Cerebellum (tissue), 4 donors: ENCODE measurements at places on chromosomes 3 and 15. TPM values are rescaled to one million over a fixed set of nuclear protein-coding genes. Genes with fewer than 3 reads are reported as not detected.

The NAALADL2 gene
- total RNA-seq, result 17.5 TPM

The CCR9 gene
- total RNA-seq, result not detected

The ADAMTS17 gene
- total RNA-seq, result 4.4 TPM

The CCR3 gene
- total RNA-seq, result not detected

The ITGB5 gene
- total RNA-seq, result 17.1 TPM

The DUOX2 gene
- total RNA-seq, result not detected

The BCL2A1 gene
- 0.82 TPM for total RNA-seq

The SPINK8 gene
- total RNA-seq, result not detected

The CILP gene
- total RNA-seq, result 0.27 TPM

The TEX55 gene
- not detected for total RNA-seq

The FANCD2 gene
- total RNA-seq, result 12.1 TPM

The OCA2 gene
- 0.73 TPM for total RNA-seq

The GRAMD2A gene
- 0.36 TPM for total RNA-seq

The COLQ gene
- total RNA-seq, result 2.5 TPM

The FEZF2 gene
- 0.09 TPM for total RNA-seq

The ZMYND10 gene
- total RNA-seq, result 5.4 TPM

The THSD4 gene
- total RNA-seq, result 4.6 TPM

The GPR27 gene
- total RNA-seq, result 15.7 TPM

DNA sequence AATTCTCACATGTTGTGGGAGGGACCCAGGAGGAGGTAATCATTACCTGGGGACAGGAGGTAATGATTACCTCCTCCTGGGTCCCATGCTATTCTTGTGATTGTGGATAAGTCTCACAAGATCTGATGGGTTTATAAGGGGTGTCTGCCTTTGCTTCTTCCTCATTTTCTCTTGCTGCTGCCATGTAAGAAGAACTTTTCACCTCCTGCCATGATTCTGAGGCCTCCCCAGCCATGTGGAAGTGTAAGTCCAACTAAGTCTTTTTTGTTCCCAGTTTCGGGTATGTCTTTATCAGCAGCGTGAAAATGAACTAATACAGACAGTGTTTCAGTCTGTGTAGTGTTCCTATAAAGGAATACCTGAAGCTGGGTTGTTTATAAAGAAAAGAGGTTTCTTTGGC lies 13.1 kb upstream of the KCTD6 start:
- DNase-seq, result no peak

DNA sequence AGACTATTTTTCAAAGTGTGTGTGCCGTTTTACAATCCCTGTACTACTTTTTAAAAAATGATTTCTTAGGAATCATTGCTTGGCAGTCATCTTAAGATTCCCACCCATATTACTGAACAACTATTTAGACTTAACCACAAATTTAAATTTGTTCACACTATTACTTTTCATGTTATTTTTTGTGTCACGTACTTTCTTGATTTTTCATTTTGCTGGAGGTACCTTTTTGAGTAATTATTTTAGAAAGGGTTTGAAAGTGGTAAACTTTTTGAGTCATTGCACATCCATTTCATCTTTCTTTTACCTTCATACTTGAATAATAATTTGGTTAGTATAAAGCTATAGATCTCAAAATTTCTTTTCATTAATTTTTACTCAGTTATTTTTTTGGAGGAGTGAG lies 16.9 kb downstream of the CMTM8 start:
- no peak for DNase-seq

GRCh38 chr3:248864-249520 lies 52.4 kb downstream of the CHL1 start:
- no peak for DNase-seq

DNA sequence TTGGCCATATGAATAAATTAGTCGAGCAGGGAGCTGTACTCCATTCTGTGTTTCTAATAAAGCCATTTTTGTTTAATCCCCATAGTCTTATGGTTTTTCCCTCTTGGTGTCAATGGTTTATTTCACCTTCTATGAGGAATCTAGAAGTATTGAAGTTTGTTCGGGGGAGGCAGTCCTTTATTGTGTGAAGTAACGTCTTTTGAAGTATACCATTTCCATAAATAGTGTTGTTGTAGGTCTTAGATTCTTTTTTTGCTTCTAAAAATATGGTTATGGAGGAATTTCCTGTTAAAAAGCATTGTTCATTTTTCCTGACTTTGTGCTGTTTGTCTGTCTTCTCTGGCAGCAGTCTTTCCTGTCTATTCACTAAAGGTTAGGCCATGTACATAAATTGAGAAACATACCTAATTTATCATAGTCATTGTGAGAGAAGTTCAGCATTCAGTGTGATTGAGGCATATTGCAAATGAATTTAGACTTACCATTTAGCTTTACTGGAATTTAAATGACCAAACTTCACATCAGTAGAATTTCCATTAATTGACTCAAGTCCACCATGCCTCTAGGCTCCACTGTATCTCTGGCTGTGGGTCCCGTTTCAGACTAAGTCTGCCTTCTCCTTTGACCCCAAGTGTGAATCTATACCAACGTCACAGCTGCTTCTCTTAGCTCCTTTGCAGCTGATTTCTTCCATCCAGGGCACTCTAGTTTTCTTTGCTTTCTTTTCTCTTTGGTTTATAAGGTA lies 37.3 kb downstream of the YEATS2 start:
- no peak for DNase-seq

GRCh38 chr15:74320352-74321247 lies 46.8 kb downstream of the CYP11A1 start:
- DNase-seq, result peak; percentile 39

GRCh38 chr15:66772604-66773128 lies 70.6 kb downstream of the SMAD6 start:
- DNase-seq, result no peak

DNA sequence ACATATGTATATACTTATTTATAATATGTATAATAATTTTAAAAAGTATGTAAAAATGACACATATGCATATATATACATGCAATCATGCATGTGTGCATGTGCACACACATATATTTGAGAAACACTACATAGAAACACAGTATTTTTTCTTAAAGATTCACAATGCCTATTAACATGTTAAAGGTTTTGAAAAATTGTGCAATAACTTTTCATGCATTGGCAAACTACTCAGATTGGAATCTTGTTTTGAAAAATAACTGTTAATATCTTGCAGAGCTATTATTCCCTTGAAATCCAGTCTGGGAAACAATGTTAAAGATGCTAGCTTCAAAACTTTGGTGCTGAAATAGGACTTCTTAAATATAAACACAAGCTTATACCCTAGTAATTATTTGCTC lies 256.2 kb upstream of the P2RY1 start:
- DNase-seq, result no peak

- DNase-seq, result no peak
Observed at GRCh38 chr3:131326307-131326706, 55.3 kb upstream of the NUDT16 start.

GRCh38 chr15:66838671-66839239 lies 136.7 kb downstream of the SMAD6 start:
- peak; percentile 28 for DNase-seq

DNA sequence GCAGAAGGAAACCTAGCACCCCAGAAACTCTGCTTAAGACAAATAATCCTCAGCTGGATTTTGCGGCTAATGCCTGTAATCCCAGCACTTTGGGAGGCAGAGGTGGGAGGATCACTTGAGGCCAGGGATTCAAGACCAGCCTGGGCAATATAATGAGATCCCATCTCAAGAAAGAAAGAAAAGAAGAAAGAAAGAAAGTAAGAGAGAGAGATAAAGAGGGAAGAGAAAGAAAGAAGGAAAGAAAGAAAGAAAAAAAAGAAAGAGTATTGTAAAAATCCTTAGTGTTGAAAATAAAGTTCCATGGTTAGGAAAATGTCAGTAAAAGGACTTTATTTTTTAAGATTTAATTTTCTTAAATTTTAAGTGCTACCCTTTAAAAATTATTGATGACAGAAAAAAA lies 54.9 kb upstream of the LRRFIP2 start:
- no peak for DNase-seq

GRCh38 chr3:8529738-8530525 lies 28.3 kb downstream of the LMCD1 start:
- DNase-seq, result no peak

GRCh38 chr3:45182915-45183871 lies 37.0 kb upstream of the CDCP1 start:
- no peak for DNase-seq

GRCh38 chr3:170128259-170128976 lies 53.1 kb downstream of the PHC3 start:
- DNase-seq, result no peak

GRCh38 chr15:65223996-65224395 lies 12.7 kb upstream of the CILP start:
- DNase-seq, result no peak

DNA sequence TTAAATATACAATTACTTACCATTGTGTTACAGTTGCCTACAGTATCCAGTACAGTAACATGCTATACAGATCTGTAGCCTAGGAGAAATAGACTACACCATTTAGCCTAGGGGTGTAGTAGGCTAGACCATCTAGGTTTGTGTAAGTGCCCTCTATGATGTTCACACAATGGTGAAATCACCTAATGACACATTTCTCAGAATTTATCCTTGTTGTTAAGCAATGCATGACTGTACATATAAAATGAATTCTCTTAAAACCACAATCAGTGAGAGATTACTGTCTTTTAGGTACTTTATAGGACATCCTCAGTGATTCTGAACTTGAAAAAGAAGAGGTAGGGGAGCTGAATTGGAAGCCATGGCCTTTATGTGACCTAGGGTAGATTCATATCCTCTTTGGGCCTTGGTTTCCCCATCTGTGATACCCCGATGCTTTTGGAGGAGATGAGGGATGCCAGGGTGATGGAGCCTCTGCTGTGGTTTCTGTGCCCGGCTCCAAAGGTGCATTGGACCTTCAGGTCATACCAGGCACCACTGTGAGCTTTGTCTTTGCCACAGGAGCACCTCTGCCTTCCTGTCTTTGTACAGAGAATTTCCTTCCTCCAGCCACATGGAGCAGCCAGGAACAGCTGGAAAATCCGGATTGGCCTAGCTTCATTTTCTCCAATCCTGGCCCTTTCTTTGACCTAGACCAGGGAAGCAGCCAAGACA lies 51.9 kb upstream of the FLNB start:
- DNase-seq, result no peak

- DNase-seq, result no peak
Observed at GRCh38 chr3:81788044-81788443, 26.6 kb upstream of the GBE1 start.

- DNase-seq, result peak; percentile 8
Observed at GRCh38 chr3:23202203-23202920, 765 bp upstream of the UBE2E2 start.
